DMS53 (cell line): ENCODE measurements at places on chromosomes 5 and 9.

- no peak for DNase-seq
These were observed 5.4 kb upstream of the CREBRF start for GRCh38 chr5:173050791-173051190.

GRCh38 chr5:23730023-23730422, 222.6 kb downstream of the PRDM9 start:
- no peak for DNase-seq

DNA sequence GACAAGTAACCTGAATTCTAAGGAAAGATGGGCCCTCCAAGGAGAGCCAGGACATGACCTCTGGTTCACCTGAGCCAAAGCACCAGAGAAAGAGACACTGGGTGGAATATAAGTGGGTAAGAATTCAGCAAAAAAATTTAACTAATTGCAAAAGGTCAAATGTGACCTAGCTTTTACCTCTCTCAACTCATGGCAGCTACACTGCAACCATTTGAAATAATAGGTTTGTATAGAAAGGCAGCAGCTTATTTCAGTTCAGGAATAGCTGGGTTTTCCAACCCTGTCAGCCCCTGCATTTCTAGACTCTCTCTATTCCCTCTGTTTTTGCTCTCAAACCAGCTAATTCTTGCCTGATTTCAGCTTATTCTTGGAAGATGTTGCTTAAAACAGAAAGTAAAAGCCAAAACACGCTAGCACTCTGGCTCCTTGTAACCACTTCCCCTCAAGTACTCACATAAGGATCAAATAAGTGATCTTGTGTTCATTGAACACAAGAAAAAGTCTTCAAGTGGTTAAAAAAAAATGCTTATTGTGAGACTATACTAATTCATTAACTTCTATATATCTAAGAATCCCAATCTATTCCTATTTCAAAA, 101.1 kb upstream of the NR4A3 start:
- DNase-seq = no peak

- DNase-seq = no peak
These were observed 65.1 kb upstream of the IL6ST start for GRCh38 chr5:56059854-56060253.

GRCh38 chr5:107915176-107915812, 244.6 kb upstream of the EFNA5 start:
- DNase-seq = no peak

- DNase-seq = no peak
These were observed 2.5 kb upstream of the LPCAT1 start for GRCh38 chr5:1526190-1526631.

GRCh38 chr5:9268226-9268625, 277.6 kb downstream of the SEMA5A start:
- no peak for DNase-seq

GRCh38 chr5:112248623-112249022, 170.5 kb downstream of the EPB41L4A start:
- no peak for DNase-seq

DNA sequence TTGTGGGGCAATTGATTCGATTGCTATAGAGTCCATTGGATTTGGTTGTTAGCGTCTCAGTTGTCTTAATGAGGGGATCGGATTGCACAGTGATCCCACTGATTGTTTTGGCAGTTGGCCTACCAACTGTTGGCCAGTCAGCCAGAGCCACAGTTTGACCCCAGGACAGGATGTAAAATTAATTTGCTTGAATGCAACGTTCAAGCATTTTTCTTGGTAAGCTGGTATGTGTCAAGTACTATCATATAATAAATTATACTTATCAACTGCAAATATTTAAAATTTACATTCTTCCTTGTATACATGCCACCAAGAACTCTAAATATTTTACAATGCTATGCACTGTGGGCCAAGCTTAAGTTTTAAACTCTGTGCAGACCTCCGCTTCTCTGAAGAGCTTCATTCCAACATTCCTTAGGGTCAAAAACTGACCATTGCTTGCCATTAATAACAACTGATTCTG, 80.4 kb upstream of the OSMR start:
- no peak for DNase-seq

- no peak for DNase-seq
These were observed 9.1 kb upstream of the CDC42SE2 start for GRCh38 chr5:131254741-131255140.

DNA sequence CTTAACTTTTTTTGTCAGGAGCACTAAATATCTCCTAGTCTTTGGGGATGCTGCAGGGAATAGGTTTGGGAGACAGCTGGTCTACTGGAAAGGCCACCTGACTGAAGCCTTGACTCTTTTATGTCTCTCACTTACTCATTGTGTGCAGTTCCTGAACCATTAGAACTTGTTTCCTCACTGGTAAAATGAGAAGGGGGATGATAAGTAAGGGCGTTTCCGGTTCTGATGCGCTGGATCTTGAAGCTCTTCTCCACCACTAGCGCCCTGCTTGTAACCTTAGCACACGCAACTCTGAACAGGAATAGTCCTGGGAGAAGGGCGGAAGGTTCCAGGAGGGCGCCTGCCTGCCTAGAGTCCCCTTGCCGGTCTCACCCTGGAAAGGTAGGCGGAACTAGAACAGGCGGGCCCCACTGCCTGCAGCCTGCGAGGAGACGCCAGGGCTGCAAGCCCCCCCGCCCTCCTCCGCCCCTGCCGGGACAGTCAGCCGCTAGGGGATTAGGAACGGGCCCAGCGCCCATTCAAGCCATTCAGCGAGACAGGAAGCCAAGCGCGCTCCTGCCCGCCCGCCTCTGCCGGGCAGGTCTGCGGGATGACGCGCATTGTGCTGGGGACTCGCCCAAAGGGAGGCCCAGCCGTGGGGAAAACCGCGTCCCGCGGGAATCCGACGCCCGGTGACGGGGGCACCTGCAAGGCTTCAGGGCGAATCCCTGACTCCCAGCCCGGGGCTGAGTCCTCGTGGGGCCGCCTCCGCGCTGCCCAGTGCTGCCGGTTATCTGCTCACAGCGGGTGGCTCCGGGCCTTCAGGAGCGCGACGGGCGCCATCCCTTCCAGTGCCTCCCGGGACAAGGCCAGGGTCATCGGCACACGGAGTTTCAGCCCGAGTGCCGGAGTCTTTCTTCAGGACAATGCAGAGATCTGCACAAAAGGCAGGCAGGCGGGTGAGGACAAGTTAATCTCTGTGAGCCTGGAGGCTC, 44.0 kb upstream of the XPA start:
- peak; percentile 86 for DNase-seq

DNA sequence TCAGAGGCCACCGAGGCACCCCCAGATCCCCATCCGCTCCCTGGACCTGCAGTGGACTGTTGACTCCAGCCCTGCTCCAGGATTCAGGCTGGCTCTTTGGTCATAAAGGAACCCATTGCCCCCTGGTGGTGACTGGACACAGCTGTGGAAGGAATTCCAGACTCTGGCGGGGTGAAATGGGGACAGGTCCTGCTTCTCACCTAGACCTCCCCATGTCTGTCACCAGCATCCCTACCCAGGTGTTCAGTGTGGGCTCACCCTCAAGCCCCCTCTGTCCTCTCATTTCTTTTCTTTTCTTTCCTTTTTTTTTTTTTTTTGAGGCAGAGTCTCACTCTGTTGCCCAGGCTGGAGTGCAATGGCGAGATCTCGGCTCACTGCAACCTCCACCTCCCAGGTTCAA, 25.5 kb upstream of the STXBP1 start:
- DNase-seq = peak; percentile 93
